ENCODE measurements at places on chromosomes 4 and X. TPM values are rescaled to one million over a fixed set of nuclear protein-coding genes. Genes with fewer than 3 reads are reported as not detected.

DNA sequence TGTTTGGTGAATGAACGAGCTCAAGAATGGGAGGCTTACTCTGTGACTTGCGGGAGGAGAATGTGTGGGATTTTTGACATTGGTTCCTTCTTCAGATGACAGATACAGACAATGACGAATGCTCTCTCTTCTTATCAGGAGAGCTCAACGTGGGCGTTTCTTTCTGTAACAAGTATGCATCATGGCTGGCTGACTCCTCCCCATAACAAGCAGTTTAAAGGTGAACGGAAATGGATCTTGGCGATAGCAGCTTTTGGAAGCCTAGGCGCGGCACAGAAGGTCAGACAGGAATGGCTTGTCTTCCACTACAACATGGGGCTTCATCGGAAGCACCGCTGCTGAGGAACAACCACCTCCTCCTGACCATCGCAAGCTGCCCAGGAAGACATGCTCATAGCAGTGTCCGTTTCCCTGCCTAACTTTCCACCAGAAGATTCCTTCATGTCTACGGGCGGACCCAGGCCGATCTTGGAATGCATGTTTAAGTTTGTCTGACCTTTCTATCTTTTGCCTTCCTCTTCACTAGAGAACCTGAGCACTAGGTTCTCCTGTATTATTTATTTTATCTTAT, 18.3 kb upstream of the ACSL1 start:
- no peak for DNase-seq

DNA sequence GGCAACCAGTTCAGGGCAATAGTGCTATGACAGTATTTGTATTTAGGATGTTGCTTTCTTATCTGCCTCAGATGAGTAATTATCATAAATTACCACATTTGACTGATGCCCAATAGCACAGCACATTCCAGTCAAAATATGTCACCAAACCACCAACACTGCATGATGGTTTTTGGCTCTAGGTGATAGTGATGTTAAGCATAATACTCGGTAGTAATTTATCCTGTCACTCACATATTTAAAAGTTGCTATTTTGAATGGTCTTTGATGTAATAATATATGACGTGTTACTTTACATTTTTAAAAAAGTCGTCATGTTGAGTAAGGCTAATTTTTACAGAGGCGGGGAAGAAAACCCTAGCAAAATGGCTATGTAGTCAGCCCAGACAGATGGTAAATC, 42.5 kb downstream of the UNC5C start:
- no peak for DNase-seq

GRCh38 chrX:134885336-134886001, 105.3 kb upstream of the SMIM10 start:
- DNase-seq: no peak

DNA sequence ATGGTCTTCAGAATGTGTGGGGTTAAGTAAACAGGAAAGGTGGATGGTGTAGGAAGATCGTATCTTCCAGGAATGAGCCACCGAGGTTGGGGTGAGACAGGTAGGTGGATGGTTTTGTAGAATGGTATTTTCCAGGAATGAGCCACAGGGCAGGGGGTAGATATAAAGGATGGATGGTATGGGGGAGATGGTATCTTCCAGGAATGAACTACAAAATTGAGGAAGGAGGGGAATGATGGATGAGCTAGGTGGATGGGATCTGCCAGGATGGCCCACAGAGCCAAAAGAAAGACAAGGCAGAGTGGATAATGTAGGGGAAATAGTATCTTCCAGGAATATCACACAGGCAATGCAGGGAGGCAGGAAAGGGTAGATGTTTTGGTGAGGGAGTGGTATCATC, 60.0 kb downstream of the MAOA start:
- DNase-seq: no peak

GRCh38 chr4:161828061-161828460, 335.7 kb downstream of the FSTL5 start:
- DNase-seq: no peak

- no peak for DNase-seq
Observed at GRCh38 chrX:22202251-22202650, 70.5 kb upstream of the CBLL2 start.

The ALB gene
- total RNA-seq: 51.5 TPM

GRCh38 chr4:102390438-102390837, 45.2 kb upstream of the SLC39A8 start:
- no peak for DNase-seq

The STIM2 gene
- 17.2 TPM for total RNA-seq

The ETDA gene
- not detected for total RNA-seq
